ENCODE measurements at places on chromosomes 4 and X.

DNA sequence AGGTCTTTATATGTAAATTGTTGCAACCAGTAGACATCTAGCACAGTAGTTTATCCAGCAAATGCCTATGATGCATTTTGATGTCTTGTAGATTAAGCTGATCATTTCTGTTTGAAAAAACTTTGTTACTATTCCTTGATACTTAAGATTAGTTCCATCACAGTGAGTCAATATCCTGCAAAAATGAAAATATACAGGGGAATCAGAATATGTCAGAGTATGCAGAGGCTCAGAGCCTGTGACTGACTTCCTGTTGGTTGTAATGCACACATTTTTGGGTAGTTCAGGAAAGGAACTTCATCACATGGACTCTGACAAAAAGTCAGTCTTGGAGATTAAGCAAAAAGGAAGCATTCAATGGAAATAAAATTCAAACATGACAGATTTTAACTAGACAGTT lies 815.5 kb downstream of the FAT4 start:
- no peak for DNase-seq

DNA sequence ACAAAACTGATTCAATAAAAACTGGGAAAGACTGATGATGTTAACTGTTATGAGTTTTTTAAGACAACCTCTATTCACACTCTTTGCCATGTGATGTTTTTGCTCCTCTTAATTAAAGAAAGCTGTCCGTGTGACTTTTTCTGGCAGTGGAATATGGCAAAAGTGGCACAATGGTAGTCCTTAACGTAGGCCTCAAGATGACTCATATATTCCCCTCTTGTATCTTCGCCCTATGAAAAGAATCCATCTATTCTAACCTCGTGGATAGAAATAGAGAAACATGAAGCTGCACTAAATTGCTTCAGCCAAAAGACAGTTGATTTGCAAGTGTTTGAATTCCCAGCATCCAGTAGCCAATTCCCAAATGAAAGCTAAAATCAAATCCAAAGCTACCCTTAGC lies 603.8 kb upstream of the PCDH7 start:
- DNase-seq = no peak

GRCh38 chr4:125115476-125115875 lies 199.3 kb upstream of the FAT4 start:
- DNase-seq = no peak

GRCh38 chrX:149346306-149346705 lies 158.8 kb downstream of the IDS start:
- DNase-seq = no peak

GRCh38 chr4:159860945-159861344 lies 758.1 kb downstream of the RAPGEF2 start:
- no peak for DNase-seq

DNA sequence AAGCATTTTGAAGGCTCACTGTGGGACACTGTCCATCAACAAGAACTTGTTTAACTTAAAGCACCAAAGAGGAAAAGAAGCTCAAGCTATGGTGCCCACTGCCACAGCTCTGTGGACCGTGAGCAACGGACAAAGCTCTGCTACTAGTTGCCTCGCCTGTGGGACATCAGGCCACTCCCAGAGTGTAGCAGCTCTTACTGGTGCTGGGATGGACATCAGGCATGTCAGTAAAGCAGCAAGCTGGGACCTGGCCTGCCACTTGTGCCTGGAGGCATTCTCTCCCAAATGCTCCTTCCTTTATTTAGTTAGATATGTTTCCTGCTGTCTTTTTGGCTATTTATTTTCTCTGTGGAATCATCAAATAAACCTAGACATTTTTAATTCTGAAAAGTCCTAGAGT lies 46.7 kb downstream of the TMEM154 start:
- no peak for DNase-seq

DNA sequence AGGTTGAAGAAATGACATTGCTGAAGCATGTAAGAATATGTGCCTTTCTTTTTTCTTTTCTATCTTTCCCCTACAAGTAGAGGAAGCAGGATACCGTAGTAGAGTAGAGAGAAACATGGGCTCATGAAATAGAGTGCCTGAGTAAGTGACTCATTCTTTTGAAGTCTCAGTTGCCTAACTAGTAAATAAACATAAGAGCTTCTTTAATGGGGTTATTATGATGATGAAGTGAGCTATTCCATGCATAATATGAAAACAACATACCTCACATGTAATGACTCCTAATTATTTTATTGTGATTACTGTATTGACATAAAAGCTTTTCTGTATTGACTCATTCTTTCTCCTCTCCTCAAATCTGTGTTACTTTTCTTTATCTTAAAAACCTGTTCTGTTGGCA lies 1538.2 kb downstream of the TECRL start:
- no peak for DNase-seq

GRCh38 chr4:20122198-20122988 lies 129.3 kb upstream of the SLIT2 start:
- DNase-seq = no peak

DNA sequence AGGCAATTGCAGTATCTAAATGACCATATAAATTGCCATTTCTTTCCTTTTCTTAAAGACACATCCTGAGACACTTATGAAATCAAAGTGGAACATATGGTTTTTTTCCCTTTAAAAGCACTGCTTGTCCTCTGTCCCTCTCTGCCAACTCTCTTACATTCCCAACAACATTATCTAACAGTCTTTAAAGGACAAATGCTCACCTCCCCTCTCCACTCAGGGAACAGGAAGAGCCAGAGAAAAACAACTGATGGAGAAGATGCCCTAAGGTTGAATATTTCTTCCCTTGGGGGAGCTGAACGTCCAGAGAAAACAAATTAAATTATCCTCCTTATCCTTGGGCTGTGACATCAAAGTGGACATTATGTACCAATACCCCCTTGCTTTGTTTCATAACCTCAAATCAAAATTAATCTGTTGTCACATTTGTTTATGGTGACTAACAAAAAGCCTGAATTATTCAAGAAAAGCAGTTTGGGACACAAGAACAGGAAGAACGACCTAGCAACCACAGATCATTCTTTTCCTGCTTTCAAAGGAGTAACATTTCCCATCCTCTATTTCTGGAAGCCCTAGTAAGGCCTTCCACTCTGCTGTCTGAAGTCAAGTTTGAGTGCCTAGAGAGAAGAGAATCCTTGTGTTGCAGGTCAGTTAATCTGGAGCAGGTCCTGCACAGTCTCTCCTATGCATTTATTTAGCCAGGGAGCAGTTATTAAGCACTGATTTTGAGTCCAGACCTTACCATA lies 52.6 kb upstream of the PAGE1 start:
- no peak for DNase-seq
